ENCODE measurements at places on chromosomes 2 and 18.

DNA sequence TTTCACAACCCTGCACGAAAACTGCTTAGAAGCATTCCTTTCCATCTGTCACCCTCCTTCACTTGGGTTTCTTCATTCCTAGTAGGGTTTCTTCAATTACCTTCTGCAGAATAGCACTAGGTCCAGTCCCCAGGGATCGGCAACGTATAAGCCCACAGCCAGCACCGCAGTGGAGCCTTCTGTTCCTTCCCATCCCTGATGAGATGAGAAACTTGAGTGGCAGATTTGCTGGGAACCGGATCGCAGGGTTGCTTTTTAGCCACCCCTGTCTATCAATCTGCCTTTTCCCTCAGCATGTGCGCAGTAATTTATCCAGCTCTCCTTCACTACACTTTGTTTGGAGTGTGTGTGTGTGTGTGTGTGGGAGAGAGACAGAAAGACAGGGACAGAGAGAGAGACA is 94.2 kb downstream of the CD8B2 start:
- DNase-seq, result no peak

GRCh38 chr2:33583194-33583938 is 15.7 kb downstream of the FAM98A start:
- DNase-seq, result no peak

GRCh38 chr2:61172671-61173070 is 10.7 kb downstream of the C2orf74 start:
- no peak for DNase-seq

DNA sequence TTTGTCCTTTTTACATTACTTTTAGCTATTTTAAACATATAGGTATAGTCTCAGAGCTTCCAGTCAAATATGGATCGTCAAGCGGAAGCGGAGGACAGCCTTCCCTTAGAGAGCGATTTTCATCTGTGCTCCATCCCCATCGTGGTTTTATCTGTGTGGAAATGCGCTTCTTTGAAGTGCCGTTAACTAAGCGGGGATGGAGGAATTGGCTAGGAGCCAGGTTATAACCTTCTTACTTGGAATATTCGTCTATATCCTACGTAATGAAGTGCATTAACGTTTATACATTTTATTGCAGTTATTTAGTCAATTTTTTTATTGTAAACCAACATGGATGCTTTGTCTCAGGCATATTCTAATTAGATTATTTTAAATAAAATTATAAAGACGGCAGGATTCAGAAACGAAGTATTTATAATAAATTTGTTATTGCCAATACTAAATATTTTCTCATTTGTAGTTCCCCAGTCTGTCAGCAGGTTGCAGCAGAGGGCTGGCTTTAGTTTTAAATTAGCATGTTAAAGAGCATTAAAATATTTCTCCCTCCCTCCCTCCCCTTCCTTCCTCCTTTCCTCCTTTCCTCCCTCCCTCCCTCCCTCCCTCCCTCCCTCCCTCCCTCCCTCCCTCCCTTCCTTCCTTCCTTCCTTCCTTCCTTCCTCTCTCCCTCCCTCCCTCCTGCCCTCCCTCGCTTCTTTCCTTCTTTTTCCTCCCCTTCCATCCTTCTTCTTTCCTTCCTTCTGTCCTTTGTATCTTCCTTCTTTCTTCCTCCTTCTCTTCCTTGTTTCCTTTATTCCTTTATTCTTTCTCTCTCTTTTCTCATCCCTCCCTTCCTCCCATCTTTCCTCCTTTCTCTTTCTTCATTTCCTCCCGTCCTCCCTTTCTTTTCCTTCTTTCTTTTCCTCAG is 80.6 kb upstream of the DOCK10 start:
- no peak for DNase-seq

DNA sequence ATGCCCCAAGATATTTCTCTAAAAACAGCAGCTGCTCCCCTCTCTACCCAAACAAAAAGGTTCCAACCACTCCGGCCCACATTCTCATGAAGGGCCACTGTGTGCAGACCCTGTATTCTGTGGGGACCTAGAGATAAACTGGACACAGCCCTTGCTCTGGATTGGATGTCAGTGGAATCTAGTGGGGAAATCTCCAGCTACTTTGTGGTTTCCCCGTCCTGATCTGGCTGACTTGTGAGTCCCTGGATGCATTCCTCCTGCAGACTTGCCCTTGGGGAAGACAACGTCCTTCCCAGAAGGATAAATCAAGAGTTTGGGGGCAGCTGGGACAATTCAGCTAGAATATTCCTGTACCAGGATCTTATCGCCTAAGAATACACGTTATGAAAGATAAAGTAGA is 151.1 kb downstream of the FSHR start:
- DNase-seq, result no peak

DNA sequence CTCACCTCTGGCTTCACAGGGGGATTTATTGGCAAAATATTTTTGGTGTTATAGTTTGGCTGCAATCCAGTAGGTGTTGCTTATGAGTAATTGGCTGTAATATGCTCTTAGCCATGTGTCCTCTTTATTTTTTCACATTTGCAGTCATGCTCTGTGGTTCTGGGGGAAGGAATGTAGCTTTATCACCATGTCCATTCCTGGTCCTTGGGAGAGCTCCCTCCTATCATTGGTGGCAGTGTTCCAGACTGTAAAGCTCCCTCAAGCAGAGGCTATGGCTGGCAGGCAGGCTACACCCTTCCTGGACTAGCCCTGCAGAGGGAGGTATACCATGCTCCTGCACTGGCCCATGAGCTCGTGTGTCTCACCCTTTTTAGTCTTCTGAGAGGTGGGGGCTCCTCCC is 120.0 kb upstream of the FSIP2 start:
- DNase-seq, result no peak

GRCh38 chr2:110740747-110741349 is 8.5 kb downstream of the ACOXL start:
- DNase-seq, result no peak

DNA sequence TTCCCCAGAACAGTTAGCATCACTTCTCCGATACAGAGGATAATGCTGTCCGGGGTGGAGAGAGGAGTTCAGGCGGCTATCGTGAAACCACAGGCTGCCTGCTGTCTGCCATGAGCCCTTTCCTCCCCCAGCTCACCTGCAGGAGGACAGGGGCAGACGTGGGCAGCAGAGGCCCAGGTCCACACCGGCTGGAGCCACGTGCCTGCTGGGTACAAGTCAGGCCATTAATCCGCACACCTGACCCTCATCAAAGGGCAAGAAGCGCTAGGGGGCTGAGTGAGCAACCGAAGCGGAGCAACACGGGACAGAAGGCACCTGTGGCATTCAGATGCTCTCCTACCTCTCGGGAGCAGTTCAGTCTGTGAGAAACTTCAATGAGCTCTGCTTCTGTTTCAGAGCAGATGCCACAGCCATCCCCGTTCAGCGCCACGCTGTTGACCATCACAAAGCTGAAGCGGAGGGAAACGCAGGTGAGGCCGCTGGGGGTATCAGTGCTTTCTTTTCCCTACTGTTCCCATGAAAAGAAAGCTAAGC is 21.5 kb downstream of the MPPE1 start:
- no peak for DNase-seq

GRCh38 chr18:69948919-69949537 is 1.4 kb upstream of the CD226 start:
- no peak for DNase-seq

Measured in HFF-Myc (cell line).